Osteocyte (in vitro differentiated cells): ENCODE measurements at places on chromosomes 12 and 14. TPM values are rescaled to one million over a fixed set of nuclear protein-coding genes. Genes with fewer than 3 reads are reported as not detected.

KRT6A gene
- not detected in 2 replicates for total RNA-seq

- no peak overlapping the region for H3K27ac ChIP-seq
- no peaks in the 10 kb centered on the region for H3K4me1 ChIP-seq
- no peak for DNase-seq
- no peak overlapping the region for H3K4me3 ChIP-seq
- H3K27me3 ChIP-seq, result no peaks in the 10 kb centered on the region
These were observed 3.1 kb upstream of the OR4N2 start for GRCh38 chr14:19800282-19801117.

DNA sequence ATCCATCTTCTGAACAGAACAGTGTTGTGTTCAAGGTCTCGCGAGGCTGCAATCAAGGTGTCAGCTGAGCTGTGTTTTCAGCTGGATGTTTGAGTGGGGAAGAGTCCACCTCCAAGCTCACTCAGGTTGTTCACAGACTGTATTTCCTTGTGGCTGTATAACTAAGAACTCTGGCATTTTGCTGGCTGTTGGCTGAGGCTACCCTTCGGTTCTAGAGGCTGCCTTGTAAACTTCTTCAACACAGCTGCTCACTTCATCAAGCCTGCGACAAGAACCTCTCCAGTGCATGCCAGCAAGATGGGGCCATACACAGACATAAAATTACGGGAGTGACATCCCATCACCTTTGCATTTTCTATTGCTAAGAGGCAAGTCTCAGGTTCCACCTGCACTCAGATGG, 12.7 kb downstream of the FOS start:
- no peak overlapping the region for H3K4me3 ChIP-seq
- DNase-seq, result no peak
- peaks cover 24% of the 10 kb centered on the region for H3K4me1 ChIP-seq
- no peaks in the 10 kb centered on the region for H3K36me3 ChIP-seq
- no peak overlapping the region for H3K27ac ChIP-seq

- H3K27me3 ChIP-seq, result no peaks in the 10 kb centered on the region
- peaks cover 18% of the 10 kb centered on the region for H3K4me1 ChIP-seq
- no peak overlapping the region for H3K27ac ChIP-seq
- H3K36me3 ChIP-seq, result no peaks in the 10 kb centered on the region
- no peak overlapping the region for H3K4me3 ChIP-seq
These were observed 128.3 kb downstream of the SAMD4A start for GRCh38 chr14:54695196-54695595.

DNA sequence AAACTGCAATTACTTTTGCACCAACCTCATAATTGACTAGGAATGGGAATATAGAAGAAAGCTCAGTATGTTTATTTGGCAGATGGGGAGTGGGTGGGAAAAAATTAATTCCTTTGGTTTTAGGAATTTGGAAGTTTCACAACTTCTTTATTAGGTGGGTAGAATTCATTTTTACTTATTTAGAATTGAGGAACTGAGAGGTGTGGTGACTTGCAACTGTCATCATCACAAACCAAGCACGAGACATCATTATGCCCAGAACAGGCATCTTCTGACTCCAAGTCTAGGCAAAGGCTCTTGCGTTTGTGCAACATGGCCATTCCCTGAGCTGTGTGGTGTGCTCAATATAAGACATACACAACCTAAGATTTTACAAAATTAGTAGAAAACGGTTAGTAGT, 380.0 kb downstream of the ATP23 start:
- no peaks in the 10 kb centered on the region for H3K4me1 ChIP-seq
- H3K27me3 ChIP-seq, result no peaks in the 10 kb centered on the region
- no peak for DNase-seq
- H3K4me3 ChIP-seq, result no peak overlapping the region
- H3K27ac ChIP-seq, result no peak overlapping the region

CATSPERB gene
- total RNA-seq, result not detected in 2 replicates

DNA sequence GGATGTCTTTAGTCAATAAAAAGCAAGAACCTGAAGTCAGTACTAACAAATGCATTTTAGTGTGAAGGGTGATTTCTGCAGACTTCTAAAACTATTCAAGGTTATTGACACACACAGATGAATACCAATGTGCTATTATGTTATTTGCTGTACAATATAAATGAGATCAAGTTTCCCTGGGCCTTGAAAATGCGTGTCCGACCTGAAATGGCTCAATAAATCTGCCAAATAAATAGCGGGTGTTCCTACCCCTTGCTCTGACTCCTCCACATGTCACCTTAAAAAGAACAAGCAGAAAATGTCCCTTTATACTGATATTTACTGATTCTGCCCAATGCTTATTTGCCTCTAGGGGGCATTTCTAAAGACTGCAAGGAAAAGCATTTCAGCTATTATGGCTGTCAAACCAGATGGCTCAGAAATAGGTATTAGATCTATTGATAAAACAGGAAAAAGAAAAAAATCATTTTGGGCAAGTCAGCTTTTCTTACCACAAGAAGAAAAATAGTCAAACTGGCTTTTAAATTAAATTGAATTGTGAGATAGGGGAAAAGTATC, 367.3 kb upstream of the KITLG start:
- DNase-seq, result no peak
- H3K27me3 ChIP-seq, result peaks cover 2% of the 10 kb centered on the region
- peaks cover 3% of the 10 kb centered on the region for H3K4me1 ChIP-seq
- H3K4me3 ChIP-seq, result no peak overlapping the region
- no peaks in the 10 kb centered on the region for H3K36me3 ChIP-seq

DACT1 gene
- 29.2 and 32.7 TPM in 2 replicates for total RNA-seq

- DNase-seq, result no peak
- H3K27me3 ChIP-seq, result peaks cover 9% of the 10 kb centered on the region
- no peak overlapping the region for H3K27ac ChIP-seq
- H3K4me3 ChIP-seq, result no peak overlapping the region
- peaks cover 9% of the 10 kb centered on the region for H3K4me1 ChIP-seq
- no peaks in the 10 kb centered on the region for H3K36me3 ChIP-seq
These were observed 60.2 kb downstream of the RFX4 start for GRCh38 chr12:106643000-106643399.

NFYB gene
- total RNA-seq, result 25.2 and 28.9 TPM in 2 replicates
